ENCODE measurements at places on chromosomes 6 and 20.

DNA sequence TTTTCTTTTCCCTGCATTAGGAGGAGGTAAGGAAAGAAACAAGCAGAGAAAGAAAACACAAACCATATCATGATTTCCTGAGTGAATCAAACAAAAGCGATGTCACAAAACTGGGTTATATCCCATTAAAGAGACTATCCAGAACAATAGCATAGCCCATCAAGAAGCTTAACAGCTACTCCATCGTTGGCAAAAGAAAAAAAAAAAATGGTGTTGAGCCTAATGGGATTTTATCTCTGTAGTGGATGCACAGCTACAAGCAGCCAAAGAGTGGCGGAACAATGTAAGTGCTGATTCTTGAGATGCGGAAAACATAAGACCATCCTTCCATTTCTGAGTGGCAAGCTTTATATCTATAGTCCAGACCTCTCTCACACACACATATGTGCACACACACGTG lies 106.2 kb upstream of the NRSN1 start:
- no peak for DNase-seq

GRCh38 chr6:168934660-168935627 lies 318.7 kb downstream of the THBS2 start:
- DNase-seq: no peak

DNA sequence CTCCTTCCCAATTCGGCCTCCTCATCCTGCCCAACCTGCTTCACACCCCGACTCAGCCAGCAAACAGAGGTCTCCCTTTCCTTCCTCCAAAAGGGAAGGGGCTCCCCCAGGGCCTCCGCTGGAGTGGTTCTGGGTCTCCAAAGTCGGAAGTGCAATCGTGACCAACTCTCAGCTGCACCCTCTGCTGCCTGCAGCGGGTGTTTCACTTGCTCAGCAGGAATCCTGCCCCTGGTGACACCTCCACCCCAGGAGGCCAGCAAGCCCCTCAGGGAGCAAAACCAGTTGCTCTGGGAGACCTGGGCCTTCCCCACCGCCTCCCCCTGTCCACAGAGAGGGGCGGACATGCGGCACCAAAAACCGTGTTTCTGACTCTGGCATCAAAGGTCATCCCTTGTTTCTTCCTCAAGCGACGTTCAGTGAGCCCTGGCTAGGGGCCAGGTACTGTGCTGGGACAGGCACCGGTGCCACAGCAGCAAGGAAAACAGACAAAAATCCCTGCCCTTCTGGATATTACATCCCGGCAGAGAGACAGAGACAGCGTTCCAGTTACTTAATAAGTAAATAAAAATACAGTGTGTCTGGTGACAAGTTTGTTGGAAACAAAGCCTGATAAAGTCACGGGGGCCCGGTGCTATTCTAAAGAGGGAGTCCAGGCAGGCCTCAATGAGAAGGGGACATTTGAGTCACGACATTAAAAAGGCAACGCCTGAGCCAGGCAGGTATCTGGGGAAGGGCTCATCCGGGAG lies 219.0 kb downstream of the BMP7 start:
- DNase-seq: no peak

DNA sequence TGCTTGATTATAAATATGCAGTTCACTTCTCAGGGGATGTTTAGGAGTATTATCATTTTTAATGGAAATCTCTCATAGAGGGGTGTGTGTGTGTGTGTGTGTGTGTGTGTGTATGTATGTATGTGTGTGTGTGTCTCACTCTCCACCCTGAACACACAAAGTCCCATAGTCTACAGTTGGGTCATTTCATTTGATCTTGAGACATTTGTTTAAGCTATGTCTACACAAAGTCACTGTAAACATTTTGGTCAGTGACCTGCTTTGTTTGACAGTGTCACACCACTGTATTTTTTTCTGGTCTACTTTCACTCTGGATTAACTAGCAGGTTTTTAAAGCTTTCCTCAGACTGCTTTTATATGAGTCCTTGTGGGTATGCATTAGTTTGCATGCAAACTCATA lies 215.2 kb downstream of the GRIK2 start:
- DNase-seq: no peak

GRCh38 chr20:6079016-6079415 lies 25.2 kb upstream of the LRRN4 start:
- no peak for DNase-seq

- DNase-seq: no peak
Observed at GRCh38 chr20:4811257-4811656, 89.5 kb downstream of the PRND start.

- DNase-seq: no peak
Observed at GRCh38 chr6:116438590-116439448, 22.4 kb upstream of the CALHM6 start.

DNA sequence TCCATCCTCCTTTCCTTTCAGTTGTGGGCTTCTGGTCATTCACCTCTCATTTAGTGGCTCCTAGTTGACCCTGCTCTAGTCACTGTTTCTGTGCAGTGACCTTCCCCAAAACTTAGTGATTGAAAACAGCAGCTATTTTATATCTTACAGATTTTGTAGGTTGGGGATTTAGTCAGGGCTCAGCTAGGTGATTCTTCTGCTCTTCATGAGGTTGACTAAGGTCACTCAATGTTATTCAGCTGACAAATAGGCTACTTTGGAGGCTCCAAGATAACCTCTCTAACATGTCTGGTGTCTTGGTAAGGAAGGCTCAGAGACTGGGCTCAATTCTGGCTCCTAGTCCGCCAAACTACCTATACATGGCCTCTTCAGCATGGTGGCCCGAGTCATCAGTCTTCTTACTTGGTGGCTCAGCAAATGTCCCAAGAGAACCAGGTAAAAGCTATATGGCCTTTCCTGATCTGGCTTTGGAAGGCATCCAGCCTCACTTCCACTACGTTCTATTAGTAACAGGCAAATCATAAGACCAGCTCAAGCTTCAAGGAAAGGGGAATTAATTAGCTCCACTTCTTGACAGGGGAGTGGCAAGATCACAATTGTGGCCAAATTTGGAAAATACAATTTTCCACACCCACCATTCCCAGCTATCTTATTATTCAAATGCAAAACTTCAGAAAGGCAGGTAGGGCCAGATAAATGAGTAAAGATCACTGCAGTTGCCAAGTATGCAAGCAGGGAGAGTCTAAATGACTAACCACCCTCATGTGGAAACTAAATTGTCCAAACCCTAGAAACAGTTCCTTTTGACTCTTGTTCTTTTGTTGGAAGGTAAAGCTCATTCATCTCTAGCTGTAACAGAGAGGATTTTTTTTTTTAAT lies 50.5 kb upstream of the LTV1 start:
- no peak for DNase-seq

DNA sequence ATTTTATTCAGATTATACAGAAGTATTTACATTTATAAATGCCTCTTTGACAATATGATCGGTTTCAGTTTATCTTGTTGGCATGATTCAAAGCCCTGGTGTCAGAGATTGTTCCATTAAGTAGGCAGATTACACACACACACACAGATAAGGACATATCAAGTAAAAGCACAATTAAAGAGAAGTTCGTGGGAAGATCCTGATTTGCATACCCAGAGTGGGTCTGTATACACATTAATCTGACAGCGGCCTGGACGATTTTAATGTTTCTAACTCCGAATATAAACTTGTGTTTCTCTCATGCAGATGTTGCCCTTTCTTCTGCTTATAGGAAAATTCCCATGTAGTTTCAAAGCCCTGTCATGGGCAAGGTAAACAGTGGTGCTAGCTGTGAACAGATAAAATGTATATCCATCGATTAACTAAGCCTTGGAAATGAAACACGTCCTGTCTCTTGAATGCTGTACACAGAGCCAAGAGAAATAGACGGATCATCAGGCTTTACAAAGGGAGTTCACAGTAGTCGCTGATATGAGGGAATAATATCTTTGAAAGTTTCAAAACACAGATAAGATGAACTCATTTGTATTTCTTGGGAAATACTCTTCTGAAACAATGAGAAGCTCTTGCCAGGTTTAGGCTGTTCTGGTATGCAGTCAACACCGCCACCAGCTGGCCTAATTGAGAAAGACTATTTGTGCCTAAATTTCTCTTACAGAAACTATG lies 108.2 kb upstream of the GMDS start:
- peak; percentile 63 for DNase-seq

DNA sequence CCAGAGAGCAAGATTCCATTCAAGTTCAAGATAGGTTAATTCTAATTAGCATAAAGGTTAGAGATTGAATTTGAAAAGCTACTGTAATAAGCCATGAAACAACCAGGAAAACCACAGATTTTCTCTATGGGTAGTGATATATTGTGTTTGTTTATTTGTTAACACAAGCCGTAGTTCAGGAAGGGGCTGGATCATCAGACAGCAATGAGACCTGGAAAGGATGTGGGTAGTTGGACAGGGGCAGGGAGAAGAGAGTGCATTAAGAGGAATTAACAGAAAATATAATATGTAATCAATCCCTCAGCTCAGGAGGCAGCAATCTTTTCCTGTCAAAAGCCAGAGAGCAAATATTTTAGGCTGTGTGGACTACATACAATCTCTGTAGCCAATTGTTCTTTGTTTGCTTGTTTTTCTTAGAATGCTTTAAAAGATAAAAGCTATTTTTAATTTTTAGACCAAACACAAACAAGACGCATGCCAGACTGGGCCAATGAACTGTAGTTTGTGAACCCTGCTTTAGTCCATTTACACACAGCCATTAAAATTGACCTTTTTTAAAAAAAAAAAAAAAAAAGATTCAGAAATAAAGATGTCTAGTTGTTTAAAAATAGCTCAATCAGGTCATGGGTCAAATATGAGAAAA lies 398.7 kb upstream of the MARCKS start:
- DNase-seq: no peak

Measured in NCI-H1694 (cell line).